ENCODE measurements at places on chromosomes 11 and 22.

- no peak for DNase-seq
Measured at GRCh38 chr11:3180869-3181268, 15.8 kb upstream of the OSBPL5 start.

DNA sequence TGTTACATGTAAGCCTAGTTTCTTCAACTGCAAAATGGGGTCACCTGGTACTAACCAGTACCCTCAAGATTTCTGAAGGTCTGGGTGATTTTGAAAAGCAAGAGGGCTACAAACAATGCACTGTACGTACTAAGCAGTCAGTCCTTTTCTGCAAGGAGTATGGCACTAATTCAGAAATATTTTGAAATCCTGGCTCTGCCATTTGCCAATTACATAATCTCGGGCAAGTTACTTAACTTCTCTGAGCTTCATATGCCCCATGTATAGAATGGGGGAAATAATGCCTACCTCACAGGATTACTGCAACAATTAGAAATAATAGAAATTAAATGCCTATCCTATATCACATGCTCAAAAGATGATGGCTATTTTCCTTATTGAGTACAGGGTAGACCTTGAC, 60.7 kb upstream of the CCDC89 start:
- no peak for DNase-seq

- no peak for DNase-seq
Measured at GRCh38 chr11:62983536-62984199, 1.1 kb downstream of the SLC22A6 start.

DNA sequence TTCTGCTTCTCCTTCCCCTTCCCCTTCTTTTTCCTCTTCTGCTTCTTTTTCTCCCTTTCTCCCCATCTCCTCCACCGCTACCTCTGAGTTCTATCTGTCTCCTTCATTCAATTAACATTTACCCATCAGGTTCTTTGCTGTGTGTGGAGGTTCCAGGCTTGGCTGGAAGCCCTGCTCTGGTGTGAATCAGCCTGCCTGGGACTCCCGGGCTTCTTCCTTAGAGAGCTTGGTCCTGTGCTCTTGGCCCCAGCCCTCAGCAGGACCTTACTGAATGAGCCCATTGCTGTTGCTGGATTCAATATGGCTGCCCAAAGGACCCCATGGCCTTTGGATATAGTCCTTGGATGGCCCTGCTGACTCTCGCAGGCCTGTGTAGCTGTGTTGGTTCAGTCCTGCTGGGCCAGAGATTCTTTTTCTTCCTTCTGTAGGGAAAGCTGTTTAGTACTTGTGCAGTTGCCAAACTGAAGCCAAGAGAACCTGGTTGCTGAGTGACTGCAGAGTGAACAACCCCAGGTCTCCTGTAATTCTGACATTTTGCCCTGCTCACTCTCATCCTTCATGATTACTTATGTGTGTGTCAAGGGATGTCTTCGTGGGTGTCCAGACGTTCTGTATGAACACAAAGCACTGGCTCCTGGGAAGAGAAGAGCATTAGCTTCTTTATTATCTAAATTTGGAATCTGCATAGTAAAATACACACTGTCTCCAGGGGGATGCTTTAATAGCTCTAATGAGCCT, 81.0 kb upstream of the ZBED5 start:
- DNase-seq: no peak

GRCh38 chr22:28829358-28830181, 29.2 kb upstream of the XBP1 start:
- DNase-seq: peak; percentile 21

All from nucleus accumbens (tissue), 56 donors.